Mesendoderm (in vitro differentiated cells): ENCODE measurements at places on chromosomes 12 and 14.

DNA sequence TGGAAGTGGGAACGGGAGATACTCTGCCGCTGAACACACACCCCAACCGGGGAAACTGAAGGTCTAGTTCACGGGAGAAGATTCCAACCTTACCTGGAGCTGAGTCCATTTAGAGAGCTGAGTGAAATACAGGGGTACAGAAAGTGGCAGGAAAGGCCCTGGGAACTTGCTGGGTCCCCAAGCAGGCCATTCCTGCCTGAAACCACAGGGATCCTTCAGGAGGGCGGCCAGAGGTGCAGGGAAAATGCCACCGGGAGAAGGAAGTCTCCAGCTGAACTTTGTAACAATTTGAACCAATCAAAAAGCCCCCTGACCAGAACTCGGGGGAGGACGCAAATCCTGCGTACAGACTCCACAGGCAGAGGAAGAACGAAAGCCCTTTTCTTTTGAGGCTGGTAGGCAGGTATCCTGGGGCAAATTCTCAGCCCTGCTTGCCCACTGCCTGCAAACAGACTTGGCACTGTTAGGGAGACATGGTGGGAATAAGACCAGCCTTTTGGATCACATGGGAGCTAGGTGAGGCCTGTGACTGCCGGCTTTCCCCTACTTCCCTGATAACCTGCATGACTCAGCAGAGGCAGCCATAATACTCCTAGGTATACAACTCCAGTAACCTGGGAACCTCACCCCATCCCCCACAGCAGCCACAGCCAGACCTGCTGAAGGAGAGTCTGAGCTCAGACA lies 170.9 kb downstream of the SEC23A start:
- DNase-seq, result peak; percentile 65

GRCh38 chr12:6948873-6949594 lies 2.1 kb upstream of the PTPN6 start:
- no peak for DNase-seq

DNA sequence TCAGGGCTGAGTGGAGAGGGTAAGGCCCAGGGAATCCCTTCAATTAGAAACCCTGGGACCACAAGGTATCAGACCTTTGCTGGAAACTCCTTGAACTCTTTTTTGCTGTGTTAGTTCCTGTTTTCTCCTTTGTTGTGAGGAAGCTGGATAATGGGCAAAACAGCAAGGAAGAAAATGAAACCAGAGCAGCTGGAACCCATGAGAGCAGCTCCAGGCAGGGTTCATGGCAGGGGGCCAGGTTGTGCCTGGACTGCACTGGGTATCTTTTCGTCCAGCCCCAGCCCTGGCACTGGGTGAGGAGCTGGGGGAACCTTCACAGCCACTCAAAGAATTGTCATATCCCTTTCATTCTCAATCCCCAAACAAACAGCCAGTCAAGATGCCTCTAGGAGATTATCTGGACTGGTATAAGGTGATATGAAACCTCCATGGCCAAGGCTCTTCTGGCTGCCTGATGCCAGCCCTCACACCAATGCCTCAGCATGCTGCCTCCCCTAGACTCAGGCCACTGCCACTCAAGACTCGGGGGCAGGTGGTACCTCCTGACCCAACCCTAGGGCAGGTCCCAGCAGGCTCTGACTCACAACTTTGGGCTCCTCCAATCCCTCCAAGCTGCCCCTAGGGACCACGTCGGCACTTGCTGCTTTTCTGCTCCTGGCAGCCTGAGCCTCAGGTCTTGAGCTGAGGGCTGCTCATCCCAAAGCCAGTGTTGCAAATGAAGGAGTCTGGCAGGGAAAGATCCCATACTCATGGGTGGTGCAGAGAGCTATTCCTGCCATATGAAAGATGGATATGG lies 16.5 kb downstream of the FAM186B start:
- DNase-seq, result no peak

DNA sequence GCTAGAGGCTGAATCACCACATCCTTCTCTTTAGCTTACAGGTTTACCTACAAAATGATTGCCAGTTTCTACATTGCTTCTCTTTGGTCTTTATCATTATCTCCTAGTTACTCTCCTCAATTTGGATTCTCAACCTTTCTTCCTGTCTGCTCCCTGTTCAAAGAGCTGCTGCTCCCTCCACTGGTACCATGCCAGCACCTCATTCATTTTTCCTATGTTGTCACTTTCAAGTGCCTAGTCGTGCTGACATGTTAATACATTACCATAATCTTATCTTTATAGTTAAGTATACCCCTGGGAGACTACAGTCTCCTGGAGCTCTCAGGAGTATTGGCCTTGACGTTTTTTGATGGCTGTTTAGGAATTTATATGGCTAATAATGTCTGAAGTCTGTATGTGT lies 14.2 kb downstream of the FRS2 start:
- DNase-seq, result peak; percentile 47

DNA sequence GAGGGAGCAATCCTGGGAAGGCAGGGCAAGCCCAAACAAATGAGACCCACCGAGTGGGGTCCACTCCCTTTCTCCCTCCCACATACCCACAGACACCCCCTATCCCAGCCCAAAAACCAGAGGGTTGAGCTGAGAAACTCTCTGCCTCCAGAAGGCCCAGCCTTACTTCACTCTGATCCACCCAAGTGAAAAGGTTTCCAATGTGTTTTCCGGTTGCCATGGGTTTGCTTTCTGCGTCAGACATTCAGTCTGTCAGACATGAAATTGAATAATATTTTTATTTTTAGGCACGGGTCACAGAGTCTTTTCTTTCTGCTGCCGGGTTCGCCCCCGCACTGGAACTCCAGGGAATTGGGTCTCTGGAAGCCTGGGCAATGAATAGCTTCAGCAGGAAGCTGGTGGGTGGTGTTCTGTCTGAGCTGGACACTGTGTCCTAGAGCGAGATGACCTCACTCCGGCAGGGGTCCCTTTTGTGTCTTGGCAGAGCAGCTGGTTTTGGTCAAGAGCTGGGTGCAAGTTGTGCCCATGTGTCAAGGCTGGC lies 69.8 kb upstream of the CLMN start:
- no peak for DNase-seq

DNA sequence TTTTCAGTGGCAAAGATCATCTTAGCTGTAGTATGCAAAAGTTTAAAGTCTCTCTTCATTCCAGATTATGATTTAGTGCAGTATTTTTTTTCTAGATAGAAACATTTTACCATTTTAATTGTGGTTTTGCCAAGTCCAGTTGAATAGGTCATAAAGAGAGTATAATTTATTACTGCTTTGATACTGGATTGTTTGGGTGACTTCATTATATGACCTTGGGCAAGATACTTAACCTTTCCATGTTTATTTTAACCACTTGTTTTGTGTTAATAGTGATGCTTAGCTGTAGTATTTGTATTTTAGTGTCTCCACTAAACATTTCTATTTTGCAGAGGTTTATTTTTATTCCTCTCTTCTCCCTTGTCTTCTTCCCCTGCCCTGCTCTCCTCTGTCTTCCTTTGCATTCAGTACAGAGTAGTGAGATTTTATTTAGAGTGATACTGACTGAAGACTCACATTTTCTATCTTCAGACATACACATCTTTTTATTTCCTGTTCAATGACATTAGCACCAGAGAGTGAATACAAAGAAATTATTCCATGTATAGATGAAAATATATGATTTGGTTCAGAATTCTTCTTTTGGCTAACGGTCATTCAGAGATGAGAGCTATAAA lies 215.2 kb downstream of the ERC1 start:
- DNase-seq, result no peak

DNA sequence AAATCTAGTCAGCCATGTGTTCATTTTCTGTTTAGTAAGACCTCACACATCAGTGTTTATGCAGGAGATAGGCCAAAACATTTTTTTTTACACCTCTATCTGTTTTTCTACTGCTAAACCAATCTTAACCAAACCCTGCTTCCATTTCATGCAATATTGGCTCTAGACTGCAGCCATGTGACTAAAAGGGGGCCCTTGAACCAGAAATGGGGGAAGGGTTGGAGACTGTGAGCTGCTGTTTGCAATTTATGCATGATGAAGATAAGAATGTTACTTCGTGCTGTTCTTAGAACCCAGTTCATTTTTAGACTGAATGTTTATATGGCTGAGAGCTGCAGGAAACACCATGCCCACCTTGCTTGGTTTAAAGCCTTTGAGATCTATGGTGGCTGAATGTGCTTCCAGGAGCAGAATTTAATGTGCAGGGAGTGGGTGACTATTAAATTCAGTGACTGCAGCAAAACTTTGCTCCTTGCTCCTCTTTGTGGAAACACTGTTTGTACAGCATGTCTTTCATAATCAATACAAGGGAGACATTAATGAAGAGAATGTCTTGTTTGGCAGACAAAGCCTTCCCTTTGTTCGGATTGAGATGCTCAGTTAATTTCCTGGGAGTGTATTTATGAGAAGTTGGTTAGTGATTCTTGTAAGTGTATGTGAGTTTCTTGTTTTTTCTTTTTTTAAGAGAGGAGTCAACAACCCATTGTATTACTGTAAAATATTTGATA lies 53.6 kb downstream of the CHST11 start:
- no peak for DNase-seq

- no peak for DNase-seq
Observed at GRCh38 chr14:63228217-63228616, 24.0 kb downstream of the RHOJ start.

GRCh38 chr14:103391048-103391447 lies 5.8 kb downstream of the MARK3 start:
- DNase-seq, result peak; percentile 63

DNA sequence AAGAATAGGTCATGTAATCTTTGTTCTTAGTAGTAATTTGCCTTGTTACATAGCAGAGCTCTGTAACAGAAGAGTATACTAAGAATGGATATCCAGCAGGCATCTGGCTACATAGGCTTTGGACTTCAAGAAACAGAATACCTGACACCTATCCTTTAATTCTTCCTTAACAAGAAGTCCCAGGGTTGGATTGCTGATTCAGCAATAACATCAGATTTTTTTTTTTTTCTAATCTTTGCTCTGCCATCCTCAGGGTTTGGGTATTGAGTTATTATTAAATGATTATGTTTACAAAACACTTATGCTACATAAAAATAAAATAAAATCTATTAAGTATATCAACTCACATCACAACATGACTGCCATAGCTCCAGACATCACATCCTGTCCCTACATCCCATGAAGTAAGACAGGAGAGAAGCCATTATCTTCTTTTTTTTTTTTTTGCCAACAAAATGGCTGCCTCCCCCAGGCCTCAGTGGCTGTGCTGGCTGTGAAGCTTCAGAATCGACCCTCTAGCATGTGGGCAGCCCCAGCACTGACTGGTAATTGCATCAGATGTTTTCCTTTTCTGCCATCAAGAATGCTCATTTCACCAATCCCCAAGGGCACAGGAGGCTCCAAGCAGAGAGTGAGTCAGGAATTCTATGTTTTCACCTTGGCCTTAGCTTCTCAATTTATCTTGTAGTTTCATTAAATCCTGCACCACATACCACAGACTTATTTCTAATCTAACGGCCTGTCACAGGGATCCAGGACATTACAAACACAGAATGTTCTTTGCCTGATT lies 186.2 kb downstream of the DICER1 start:
- no peak for DNase-seq

DNA sequence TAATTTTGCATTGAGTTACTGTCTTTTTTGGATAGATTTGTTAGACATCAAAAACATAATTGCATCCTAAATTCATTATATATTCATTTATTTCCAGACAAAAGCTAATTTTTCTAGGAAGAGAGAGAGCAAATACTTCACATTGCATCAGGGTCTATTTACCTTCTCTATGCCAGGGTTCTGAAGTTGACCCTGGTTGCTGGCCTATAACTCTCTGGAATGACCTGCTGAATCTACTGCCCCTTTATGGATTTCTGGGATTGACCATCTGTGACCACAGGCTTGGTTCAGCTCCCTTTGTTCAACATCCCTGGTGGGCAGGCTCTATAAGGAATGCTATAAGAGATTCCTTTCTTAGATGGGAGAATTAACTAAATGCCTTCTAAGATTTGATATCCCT lies 414.8 kb upstream of the STXBP6 start:
- no peak for DNase-seq

DNA sequence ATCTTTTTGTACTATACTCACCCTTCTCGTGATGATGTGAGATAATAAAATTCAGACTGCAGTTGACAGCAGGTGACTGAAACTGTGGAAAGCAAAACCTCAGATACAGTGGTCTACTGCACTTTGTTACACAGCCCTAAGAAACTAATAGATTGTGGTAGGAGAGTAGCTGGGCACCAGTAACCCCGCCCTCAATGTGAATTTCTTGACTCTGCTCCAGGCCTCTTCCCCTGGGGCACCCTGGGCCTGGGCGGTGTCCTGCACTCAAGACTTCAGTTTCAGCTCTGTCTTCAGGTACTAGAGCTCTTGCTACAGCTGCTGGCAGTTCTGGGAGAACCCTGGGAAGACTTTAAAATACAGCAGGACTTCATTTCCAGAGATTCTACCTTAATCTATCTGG lies 197.6 kb upstream of the AVPR1A start:
- DNase-seq, result no peak

- DNase-seq, result peak; percentile 5
Observed at GRCh38 chr12:114411071-114411837, 5.3 kb upstream of the TBX5 start.

- no peak for DNase-seq
Observed at GRCh38 chr14:23023795-23024152, 10.9 kb downstream of the PSMB5 start.

- DNase-seq, result peak; percentile 99
Observed at GRCh38 chr12:133080368-133081158, at the start of gene ZNF140. Gene ZNF140 (plus strand): TSS chr12:133080923. CDS start chr12:133081321, 398 bp downstream.

- no peak for DNase-seq
Observed at GRCh38 chr14:102945346-102946130, 23.1 kb downstream of the AMN start.

DNA sequence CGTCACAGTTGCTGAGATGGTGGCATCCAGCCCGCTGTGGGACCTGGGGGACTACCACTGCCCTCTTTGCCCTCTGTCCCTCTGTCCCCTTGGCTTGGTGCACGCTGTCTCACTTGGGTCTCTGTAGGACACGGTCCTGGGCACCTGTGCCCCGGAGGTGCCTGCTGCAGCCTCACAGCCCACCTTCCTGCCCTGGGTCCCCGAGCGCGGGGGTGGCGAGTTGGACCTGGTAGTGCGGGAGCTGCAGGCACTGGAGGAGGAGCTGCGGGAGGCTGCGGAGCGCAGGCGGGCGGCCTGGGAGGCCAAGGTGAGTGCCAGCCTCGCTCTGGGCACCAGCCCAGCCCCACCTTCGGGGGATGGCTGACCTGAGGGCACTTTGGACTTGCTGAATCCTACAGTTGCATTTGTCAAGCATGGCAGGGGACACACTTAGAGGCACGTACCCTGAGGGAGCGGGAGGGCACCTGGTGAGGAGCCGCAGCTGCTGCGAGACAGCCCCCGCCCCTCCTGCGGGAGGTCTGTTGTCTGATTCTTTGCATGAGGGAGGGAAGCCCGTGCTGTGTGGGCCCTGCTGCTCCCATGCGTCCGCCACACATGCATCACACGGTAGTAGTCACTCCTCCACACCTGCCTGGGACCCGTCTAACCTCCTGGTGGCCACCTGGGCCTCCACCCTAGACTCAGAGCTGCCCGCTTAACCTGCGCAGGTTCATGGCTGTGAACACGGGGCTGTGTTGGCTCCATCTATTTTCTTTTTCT lies 6.8 kb downstream of the TEDC1 start:
- no peak for DNase-seq

DNA sequence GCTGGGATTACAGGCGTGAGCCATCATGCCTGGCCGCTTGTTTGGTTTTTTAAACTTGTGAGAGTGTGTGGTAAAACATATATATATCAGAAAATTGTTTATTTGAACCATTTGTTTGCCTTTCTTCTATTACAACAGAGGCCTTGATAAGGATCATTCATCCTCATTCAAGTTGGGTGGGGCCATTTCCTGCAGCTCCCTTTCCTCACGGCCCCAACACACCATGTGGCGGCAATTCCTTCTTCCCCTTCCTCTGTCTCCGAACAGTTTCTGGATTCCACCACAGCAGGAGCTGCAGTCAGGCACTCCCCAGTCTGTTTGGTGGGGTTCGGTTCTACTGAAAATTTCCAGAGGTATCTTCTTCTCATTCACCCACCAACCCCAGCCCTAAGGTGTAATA lies 42.0 kb upstream of the RASSF3 start:
- peak; percentile 49 for DNase-seq
